Activated CD4-positive, CD25-positive, alpha-beta regulatory T cell treated with anti-CD3 and anti-CD28 coated beads, Interleukin-2, amount 50 U/mL, for 16 hours (primary cell): ENCODE measurements at places on chromosomes 13 and 19.

GRCh38 chr13:72990953-72991352, 67.9 kb upstream of the KLF5 start:
- DNase-seq: no peak

DNA sequence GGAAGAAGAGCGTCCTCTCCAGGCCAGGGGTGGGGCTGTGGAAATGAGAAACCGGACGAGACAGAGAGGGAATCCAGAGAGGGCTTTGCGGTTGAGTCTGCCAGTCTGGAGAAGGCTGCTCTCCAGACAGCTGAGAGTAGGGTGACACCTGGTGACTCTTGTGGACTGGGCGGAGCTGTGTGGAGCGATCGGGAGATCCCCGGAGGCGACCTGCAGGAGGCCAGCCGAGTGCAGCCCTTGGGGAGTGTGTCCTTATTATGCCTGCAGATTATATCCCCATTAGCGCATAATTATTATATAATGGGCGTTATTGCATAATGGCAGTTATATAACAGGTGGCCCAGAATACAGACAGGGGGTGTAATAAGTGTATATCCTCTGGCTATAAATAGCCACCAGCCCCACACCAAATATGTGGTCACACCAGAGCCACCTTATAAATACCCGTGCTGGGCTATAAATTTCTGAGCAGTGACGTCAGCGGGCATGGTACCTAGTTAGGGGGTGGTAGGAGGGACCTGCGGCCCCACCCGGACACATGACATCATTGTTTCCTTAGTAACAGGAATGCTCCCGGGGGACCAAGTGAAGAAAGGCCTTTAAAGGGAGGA, 41.2 kb downstream of the NFIX start:
- DNase-seq: no peak

DNA sequence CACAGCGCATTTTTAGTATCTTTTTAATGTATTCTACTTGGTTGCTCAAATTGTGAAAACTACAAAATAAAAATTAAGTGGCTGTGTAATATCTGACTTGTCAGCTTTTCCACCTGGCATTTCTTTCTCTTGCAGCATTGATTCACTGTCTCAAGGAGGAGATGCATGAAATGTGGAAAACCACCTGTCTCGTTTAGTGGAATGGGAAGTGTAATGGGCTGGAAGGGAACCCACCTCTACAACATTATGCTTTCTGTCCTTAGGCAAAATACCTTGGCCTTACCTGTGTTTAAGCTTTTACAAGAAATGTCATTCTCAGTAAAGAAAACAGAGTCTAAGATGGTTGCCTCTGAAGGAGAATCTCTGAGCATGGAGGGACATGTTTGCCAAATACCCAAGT, 67.8 kb downstream of the FAM216B start:
- no peak for DNase-seq

DNA sequence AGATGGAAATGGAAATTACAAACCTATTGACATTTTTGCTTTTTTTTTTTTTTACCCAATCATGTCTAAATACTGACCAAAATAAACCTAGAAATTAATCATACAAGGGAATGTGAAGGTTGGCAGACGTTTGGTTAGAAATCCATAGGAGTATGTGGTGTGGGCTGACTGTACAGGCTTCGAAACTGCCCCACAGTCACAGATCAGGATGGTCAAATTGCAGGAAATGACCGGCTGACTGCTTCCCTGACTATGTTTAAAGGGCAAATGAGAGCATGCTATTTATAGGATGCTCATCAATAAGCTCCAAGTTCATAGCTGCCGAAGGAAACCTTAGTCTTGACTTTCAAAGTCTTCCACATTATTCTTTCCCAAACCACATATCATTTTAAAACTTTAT, 118.4 kb downstream of the COG6 start:
- DNase-seq: no peak

- no peak for DNase-seq
Observed at GRCh38 chr19:56701895-56702294, 30.3 kb upstream of the ZNF835 start.

DNA sequence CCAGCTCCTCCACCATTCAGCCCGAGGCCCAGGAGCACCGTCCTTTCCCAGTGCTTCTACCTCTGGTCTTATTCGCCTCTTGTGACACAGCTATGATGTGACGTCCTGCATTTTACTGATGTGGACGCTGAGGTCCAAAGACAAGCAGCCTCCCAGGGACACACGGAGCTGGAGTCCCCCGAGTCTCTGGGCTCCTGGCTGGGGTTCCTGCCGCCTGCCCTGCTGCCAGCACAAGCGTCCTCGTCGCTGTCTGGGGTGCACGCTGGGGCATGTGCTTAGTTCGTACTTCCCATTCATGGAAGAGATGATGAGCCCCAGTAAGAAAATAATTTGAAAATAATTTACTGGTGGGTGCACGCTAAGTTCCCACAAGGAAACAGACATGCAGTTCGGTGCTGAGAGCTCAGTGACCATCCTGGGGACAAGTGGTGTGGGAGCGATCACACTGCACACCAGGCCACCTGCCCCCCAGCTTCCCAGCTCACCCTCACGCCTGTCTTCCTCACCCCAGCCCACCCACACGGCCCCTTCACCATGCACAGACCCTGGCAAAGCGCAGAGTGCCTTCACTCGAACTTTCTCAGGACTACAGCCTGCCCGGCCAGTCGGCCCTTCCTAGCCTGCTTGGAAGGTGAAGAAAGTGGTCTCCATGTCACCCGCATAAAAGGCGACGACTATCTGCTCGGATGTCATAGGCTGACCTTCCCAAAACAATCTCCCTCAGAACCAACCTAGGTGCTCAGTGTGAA, 14.2 kb upstream of the CFAP97D2 start:
- no peak for DNase-seq
